Activated T-helper 1 cell treated with Interleukin-2 at 50 U/mL for 16 hours (primary cell): ENCODE measurements at places on chromosomes 3 and 15.

DNA sequence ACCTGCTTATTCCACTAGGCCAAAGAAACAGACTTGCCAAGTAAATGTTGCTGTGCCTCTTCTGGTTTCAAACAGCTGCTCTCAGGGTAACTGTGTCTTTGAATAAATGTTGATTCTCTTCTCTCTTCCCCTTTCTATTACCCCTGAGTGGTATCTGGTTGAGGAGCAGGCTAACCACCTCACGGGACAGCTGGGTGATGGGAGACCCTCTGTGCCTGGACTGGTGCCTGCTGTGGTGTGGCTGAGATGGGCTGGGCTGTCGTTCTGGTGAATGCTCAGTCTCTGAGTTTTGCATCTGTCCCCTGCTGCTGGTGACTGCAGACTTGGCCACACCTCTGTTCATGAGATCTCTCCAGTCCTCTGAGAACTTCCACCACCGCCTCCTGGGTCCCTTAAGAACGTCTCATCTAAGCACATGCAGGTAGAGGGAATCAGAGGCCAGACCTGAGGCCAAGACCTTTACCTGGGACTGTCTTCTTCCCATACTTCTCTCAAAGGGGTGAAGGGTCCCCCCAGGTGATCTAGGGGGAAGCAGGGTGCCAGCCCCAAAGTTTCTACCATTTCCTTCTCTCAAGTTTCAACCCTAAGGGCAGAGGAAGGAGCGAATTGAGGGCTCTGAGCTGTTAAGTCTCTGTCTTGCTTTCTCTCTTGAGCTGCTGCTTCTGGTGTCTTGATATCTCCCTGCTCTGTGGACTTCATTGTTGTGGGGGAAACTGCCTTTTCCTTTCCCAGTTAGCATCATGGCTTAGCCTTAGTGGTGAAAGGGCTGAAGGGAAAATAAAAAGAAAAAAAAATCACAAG lies 252.9 kb downstream of the EBLN2 start:
- no peak for DNase-seq

GRCh38 chr3:26589678-26590077 lies 32.9 kb upstream of the LRRC3B start:
- DNase-seq: no peak

GRCh38 chr3:112647122-112647521 lies 6.2 kb upstream of the CCDC80 start:
- no peak for DNase-seq

DNA sequence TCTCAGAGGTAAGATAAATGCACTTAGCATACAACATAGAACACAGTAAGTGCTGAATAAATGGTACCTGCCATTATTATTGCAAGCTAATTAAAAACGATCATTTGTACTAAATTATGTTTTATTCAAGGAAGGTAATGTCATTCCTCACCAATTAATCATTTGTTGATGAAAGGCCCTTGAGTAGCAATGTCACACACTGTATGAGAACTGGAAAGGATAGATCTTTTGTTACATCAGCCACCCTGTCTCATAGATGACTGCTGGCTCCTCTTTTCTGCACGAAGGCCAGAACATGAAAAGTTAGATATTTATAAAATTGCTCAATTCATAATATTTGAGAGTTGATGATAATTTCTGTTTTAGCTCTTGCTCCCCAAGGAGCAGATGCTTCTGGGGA lies 415.4 kb downstream of the RBMS3 start:
- DNase-seq: no peak

- no peak for DNase-seq
These were observed 131.0 kb upstream of the PLXNA1 start for GRCh38 chr3:126851934-126852333.

DNA sequence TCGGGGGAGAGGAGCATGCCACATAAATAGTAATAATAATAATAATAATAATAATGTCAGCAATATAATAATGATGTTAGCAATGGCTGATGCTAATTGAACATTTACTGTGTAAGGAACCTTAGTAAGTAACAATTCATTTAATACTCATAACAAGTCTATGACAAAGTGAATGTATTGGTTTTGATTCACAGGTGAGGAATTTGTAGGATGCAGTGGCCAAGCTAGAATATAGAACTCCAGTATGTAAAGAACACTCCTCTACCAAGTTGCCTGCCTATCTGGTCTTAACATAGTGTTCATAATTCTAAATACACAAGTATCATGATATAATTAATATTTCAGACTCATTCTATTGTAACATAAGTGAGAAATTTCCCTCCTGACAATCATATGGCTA lies 1016.5 kb downstream of the ROBO1 start:
- DNase-seq: no peak
